Tibial artery (tissue), 4 donors: ENCODE measurements at places on chromosomes 5 and 9.
A peak's percentile ranks its signal among the peaks of the same experiment; 100 is the strongest.

DNA sequence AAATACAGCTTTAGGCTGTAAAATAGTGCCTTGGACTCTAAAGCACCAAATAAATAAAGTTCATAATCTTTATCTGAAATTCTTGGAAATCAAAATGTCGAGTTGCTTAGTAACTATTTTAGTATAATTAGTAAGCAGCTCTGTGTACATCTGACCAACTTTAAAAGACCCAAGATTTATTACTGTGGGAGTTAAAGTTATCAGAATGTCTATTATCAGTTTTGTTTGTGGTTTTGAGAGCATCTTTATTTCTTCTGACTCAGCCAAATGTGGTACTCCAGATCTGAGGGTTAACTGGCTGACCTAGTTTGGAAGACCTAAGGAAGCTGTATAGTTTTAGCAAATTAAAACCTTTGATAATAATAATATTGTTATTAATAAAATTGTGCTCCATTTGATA lies 81.2 kb downstream of the PRLR start:
- no peaks in the 10 kb centered on the region for H3K27me3 ChIP-seq
- H3K36me3 ChIP-seq = no peaks in the 10 kb centered on the region
- H3K4me3 ChIP-seq = no peak overlapping the region
- no peak for DNase-seq

GRCh38 chr5:153952893-153953292 lies 85.8 kb downstream of the FAM114A2 start:
- no peak overlapping the region for H3K4me3 ChIP-seq
- H3K27me3 ChIP-seq = no peaks in the 10 kb centered on the region
- peak overlapping the region; percentile 45 for H3K27ac ChIP-seq

- peak within 1 kb of the TSS; percentile 98 for H3K27ac ChIP-seq
- H3K27me3 ChIP-seq = no peaks in the 10 kb centered on the region
- DNase-seq = peak; percentile 89
- H3K4me1 ChIP-seq = peaks cover 49% of the 10 kb centered on the region
- peak within 1 kb of the TSS; percentile 83 for H3K4me3 ChIP-seq
Measured at GRCh38 chr5:181260720-181261319, at the start of gene TRIM52. Gene TRIM52, minus strand, starts transcription at chr5:181261143. Its CDS starts 330 bp downstream, at chr5:181260813.

DNA sequence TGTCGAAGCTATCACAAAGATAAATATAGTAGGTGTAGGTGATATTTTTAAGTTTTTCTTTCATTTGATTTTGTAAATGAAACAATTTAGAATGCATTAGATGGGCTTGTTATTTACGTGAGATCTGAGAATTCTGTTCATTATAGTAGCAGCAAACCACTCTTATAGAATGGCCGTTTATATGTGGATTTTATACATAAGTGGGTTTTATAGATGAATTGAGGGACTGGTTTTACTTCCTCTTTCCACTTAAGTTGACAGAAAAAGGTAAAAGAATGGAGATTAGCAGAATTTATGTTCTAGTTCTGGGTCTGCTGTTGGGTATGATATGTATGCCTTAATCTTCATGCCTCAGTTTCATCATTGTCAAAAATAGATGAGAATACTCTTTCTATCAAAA lies 5.6 kb downstream of the RMI1 start:
- no peak for DNase-seq
- H3K27ac ChIP-seq = no peak overlapping the region
- no peak overlapping the region for H3K4me3 ChIP-seq
- H3K27me3 ChIP-seq = no peaks in the 10 kb centered on the region
